ENCODE measurements at places on chromosomes 13 and 19.

DNA sequence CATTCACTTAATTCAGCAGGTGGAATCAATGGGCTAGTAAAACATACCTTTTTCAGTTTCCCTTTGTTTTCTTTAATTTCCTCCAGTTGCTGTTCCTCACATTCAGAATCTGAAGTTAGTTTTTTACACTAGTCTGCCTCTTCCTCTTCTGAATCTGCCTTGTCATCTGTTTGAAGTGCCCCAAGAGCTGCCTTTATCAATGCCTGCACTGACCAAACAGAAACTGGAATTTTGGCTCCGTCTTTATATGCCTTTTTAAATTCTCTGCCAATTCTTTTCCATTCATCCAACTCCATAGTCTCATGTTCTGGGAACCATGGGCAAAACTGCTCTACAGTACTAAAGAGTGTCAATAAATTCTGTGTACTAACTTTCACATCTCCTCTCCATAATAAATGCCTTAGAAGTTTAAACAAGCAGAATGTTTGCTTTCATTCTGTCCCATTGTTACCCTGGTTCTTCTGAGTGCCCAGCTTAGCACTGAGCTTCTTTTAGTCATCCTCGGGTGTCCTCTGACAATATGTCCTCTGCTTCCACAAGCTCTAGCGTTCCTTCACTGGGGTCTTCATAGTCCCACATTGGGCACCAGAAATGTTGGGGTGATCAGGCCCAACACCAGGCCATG, 154.2 kb downstream of the ZNF486 start:
- no peak for DNase-seq

GRCh38 chr19:3983936-3984583, 1.2 kb downstream of the EEF2 start:
- no peak for DNase-seq

DNA sequence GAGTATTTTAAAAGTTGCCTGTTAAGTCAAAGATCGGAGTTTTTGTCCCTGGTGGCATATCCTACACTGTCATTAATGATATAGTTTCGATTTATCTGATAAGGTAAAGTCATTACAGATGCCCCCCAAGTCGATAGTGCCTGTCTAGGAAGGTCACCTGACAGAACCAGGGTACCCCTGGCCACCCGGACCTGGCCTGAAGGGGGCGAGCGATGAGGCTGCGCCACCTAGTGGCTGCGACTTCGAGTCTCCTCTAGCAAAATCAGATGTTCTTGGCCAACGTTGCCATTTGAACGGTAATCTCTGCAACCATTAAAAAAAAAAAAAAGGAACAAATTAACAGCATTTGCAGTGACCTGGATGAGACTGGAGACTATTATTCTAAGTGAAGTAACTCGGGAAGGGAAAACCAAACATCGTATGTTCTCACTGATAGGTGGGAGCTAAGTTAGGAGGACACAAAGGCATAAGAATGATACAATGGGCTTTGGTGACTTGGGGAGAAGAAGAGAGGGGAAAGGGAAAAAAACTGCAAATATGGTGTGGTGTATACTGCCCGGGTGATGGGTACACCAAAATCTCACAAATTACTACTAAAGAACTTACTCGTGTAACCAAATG, 565.1 kb downstream of the LIG4 start:
- no peak for DNase-seq

DNA sequence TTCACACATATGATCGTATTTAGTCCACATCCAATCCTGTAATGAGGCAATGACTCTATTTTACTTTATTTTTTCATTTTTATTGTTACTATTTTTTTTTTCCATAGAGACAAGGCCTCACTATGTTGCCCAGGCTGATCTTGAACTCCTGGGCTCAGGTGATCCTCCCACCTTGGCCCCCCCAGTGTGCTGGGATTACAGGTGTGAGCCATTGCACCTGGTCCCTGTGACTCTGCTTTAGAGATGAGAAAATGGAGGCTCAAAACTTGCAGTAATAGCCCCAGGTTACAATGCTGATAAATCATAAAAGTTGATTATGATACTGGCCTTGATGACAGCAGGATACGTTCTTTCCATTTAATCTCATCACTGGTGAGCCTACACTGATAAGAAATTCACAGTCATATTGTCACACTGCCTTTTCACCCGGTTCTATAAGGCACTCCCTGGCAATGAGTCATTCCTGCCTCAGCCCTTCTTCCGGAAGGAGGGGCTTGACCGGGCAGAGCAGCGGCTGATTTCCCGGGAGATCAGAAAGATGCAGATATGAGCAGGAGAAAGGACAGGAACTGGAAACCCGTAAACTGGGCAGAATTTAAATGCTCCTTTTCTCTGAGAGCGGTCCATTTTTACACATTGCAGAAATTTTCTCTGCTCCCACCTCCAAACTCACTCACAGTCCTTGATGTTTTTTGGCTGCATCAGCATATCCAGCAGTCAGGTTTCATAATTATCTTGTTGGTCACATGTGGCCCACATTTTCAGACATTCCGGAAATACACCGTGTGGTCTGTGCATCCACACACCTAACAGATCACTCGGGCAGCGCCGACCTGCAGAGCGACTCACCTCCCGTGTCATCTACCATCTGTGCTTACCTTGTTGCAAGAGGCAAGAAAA, 616.4 kb downstream of the EFNB2 start:
- DNase-seq = no peak

- peak; percentile 15 for DNase-seq
Measured at GRCh38 chr19:43526884-43527859, at the start of gene ETHE1. ETHE1 (minus strand) TSS chr19:43527201; CDS start chr19:43527177, 24 bp downstream.

DNA sequence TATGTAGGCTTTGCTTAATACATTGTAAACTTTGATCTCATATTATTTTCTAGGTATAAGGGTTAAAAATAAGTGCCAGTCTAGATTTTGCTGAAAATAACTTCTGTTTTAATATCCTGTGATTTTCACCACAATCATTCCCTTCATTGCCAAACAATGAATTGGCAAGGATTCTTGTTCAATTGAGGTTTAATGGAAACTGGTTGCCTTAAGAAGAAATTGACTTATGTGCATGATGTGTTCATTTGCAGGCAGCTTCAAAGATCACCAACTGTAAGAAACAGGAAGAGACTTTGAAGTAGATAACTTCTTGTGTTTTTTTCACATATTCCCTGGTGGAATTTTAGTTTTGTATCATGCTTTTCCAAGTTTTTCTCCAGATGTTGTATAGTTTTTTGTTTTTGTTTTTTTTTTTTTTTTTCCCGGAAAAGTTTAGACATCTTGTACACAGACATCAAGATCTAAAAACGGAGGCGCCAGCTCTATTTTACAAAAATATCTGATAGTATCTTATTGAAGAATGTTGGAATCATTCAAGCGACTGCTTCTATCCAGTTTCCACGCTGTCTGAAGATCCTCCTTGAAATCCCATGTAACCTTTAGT, 108.3 kb downstream of the POSTN start:
- DNase-seq = no peak

Data from NCI-H1092 (cell line).